ENCODE measurements at places on chromosomes 1 and 21.

DNA sequence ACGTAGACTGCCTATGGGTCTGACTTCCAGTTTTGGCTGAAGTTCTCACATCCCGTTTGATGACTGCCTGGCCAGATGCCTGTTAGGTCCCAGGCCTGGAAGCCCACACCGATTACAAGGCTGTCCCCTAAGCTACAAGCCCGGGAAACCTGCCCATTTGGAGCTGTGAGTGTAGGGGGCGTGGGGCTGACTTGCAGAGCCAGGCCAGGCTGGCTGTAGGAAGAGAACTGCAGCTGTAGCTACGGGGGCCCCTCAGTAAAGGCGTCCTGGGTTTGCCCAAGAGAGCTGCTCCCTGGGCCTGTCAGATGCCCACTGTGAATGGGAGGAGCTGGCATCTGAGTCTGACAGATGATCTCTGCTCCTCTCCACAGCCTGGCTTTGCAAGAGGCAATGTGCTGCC is 199.7 kb downstream of the CAMTA1 start:
- DNase-seq, result no peak

DNA sequence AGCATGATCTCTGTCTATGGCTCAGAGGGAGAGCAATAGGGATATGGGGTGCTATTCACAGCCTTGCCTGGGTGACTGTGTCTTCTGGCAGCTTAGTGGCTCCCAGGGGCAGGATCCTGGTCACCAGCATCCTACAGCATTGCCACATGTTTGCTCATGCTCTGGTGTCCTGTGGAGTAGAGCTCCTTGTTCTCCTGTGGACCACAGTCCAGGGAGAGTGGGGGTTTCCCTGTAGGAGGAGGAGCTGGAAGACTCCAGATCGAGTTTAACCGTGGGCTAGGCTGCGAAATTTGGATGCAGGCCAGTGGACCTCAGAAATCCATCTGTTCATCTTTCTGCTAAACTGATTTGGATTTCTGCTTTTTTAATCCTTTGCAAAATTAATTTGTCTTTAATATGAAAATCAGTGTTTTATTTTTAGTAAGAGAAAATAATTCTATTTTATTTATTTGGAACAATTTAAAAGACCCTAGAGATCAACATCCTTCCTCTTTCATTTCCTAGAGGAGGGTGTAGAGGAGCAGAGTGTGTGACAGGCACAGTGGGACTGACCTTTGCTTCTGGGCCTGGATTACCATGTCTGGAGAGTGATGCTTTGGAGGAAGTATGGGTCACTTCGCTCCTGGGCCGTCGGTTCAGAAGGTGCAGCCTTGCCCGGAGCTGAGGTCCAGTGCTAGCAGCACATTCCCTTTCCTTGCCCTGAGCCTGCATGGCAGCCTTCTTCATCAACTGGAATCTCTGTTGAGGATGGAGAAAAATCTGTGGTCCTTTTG is 17.4 kb downstream of the ADARB1 start:
- no peak for DNase-seq

DNA sequence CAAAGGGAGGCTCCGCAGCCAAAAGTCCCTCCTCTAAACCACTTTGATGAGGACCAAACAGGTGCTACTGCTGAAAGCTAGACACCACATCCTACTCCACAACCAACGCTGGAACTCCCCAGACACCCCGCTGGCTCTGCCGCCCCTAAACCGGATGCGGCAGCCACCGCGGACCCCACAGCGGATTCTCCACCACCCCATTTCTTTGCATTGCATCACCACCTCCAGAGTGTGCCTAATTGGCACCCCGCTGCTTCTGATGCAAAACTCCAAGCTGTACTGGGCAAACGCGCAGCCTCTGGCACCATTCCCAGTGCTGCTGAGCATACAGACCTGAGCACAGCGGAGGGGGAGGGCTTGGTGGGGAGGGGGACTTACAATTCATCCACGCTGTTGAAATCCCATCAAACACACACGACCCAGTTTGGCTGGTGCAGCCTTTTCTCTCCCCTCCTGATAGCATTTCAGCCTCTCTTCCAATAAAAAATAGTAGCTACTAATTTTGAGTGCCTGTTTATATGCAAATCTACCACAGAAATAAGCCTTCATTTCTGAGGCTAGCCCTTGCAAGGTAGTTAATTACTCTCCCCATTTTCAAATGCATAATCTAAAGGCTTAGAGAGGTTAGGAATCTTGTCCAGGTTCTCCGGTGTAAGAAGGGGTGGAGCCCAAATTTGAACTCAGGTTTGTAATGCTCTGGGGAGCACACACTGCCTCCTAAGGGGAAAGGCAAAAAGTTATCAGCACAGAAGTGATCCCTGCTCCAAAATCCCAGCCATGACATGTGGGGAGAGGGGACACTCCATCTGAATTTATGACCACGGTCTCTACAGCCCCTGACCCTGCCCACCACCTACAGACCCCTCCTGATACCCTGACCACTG is 12.2 kb upstream of the RGS16 start:
- DNase-seq, result peak; percentile 51

GRCh38 chr21:44967082-44968047 is 27.5 kb downstream of the SLX9 start:
- DNase-seq, result no peak

DNA sequence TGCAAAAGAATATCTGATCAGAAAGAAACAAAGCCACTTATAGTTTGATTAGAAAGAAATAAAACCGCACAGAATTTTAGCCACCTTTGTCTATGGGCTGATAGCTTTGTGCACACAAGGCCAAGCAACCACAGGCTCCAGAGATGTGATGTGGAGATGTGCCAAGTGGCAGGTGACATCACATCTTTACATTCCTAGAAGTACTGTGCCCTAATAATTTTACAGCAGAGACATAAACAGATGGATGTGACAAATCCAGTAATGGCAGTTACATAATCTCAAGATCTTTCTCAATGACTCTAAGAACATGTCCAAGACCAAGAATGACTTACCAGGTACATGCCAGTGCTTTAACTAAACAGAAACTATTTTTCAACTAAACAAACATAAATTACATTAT is 159.5 kb downstream of the LTN1 start:
- no peak for DNase-seq

DNA sequence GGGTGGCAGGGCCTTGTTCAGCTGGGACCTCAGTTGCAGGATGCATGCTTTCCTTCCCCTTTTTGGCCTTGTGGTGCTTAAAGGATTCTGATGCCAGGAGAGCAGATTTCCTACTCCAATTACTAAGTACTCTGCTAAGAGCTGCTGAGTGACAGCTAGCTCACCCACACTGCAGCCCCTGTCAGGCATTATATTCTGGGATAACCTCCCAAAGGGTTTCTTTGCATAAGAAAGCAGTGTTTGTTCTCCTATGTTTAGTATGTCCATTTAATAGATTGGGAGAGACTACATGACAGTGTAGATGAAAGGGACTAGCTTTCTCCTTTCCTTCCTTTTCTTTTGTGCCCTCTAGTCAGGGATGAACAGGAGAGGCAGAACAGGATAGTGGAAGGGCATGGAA is 100.7 kb downstream of the FAM78B start:
- no peak for DNase-seq

GRCh38 chr1:172273647-172274396 is 146.7 kb upstream of the C1orf105 start:
- peak; percentile 48 for DNase-seq

DNA sequence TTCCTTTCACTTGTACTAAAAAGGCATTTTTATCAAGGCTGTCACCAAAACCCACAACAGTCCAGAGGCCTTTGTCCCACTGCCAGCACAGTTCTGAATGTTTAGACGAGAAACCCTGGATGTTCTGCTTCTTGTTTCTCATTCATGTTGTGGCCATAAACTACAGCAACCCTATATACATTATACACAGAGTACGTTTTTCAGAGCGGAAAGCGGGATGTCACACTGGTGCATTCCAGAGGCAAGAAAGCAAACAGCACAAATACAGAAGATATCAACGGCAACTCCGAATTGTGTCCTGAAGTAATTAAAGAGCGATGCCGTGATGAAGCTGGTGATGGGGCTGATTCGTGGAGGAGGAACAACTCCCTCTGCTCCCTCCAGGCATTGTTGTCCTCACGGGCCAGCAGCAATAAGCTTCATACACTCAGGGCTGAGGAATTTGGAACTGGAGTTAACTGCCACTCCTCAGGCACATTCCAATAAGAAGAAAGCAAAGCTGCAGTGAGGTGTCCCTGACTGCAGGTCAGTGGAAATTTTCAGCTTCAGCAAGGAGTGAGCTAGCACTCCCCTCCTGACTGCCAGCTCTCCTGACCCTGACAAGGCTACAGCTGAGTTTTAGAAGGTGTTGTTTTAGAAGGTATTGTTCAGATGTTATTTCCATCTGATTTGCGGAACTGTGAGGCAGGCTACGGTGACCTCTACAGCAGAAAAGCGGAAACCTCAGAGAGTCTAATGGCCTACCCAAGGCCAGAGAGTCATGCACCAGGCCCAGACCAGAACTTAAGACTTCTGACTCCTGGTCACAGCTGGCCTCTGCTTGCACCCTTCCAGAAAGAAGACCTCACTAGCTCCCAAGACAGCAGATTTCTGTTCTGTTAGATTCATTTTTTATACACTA is 149.0 kb downstream of the TGFBR3 start:
- peak; percentile 73 for DNase-seq

DNA sequence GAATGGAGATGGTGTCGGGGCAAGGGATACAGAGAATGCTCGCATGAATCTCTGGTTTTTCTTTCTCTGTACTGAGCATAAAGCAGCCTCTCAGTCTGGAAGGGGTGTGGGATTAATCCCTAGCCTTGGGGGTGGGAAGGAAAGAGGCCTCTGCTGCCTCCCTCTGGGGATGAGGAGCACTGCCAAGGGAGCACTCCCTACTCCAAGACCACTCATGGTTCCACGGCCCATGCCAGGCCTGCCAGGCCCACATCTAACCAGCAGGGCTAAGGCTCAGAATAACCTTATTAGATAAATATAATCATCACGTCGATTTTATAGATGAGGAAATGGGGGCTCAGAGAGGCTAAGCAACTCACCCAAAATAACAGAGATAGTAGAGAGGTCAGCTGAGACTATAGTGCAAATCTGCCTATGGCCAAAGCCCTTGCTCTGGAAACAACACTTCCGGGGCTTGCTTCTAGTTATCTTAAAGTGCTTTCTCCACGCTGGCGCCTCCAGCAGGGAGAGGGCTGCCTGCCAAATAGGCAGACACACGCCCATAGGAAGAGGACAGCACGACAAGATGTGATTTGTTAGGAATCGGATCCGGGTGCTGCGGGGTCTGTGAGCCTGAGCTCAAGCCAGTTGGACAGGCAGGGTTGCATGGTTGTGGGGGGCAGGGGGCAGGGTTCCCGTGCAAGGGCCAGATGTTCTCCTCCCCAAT is 522 bp downstream of the TEX35 start:
- DNase-seq, result peak; percentile 20

DNA sequence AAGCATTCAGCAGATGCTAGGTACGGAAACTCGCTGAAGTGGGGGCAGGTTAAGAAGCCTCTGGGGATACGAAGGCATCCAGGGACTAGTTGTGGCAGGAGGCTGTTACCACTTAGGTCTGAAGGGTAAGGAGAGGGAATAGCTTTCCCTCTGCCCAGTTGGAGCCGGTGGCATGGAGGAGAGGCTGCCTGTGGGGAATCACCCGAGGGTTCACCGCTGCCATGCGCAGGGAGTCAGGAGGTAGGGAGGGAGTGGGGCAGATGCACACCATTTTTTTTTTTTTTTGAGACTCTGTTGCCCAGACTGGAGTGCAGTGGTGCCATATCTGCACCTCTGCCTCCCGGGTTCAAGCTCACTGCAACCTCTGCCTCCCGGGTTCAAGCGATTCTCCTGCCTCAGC is 6.1 kb downstream of the PCSK9 start:
- DNase-seq, result no peak

DNA sequence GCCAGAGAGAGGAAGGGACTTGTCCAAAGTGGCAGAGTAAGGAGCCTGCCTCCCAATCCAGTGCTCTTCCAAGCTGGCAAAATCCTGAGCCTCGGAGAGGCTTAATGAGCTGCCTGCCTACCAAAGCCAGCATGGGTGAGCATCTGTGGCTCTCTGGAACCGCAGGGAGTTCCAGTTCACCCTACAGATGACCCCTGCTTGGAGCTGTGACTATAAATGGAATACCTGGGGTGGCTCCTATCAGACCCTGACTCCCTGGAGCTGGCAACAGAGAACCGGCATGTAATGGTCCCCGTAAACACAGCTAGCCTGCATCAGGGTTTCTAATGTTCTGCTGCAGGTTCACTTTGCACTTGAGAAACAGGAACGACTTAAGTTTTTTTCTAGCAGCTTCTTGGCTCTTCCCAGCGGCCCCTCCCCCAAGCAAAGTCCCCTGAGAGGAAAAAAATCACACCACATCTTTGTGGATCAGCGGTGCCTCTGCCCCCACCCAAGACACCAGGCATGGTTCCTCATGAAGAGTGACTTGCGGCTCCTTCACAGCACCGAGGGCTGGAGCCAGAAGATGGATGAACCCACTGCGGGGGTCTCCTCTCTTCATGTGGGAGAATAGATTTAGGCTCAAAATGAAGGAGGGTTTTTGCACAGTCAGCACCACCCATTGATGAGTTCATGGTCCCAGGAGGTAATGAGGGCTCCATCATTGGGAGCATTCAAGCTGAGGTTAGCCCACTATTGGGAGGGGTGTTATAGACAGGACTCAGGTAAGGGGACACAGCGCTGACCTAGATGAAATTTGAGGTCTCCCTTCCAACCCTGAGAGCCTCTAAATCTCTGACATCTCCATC is 79.0 kb downstream of the SYT2 start:
- no peak for DNase-seq

DNA sequence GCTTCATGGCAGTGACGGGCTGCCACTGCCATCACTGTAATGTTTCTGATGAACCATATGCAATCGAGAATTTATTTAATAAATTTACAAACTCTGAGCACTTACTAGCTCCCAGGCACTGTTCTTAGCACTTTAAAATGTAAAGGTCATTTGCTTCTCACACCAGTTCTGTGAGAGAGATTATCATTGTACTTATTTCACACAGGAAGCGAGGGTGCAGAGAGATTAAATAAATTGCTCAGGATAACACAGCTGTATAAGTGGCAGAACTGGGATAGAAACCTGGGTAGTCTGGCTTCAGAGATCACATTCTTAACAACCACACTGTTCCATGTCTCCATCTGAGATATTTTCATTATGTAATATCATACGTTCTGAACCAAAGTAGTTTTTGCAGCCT is 119.9 kb downstream of the MAST2 start:
- no peak for DNase-seq

- no peak for DNase-seq
Observed at GRCh38 chr1:3097861-3098260, 28.9 kb downstream of the PRDM16 start.

- no peak for DNase-seq
Observed at GRCh38 chr21:18387994-18388393, 15.6 kb downstream of the TMPRSS15 start.

GRCh38 chr21:42865776-42866160 is 13.6 kb downstream of the WDR4 start:
- DNase-seq, result no peak
